MV-4-11 (cell line): ENCODE measurements at places on chromosomes 11 and 22.

DNA sequence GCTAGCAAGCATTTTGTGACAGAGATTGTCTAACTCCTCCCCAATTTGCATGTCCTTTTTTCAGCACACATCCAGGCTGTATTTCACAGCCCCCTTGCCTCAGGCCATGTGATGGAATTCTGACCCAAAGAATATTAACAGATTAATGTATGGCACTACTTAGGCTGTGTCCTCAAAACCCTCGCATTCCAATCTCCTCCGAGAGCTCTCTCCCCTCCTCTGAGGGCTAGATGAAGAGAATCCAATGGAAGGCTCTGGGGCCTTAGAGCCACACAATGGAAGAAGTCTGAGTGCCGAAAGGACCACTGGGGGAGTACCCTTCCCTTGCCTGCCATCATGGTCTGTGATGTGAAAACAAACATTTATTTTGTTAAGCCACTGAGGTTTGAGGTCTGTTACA is 13.7 kb upstream of the NNMT start:
- DNase-seq, result no peak

DNA sequence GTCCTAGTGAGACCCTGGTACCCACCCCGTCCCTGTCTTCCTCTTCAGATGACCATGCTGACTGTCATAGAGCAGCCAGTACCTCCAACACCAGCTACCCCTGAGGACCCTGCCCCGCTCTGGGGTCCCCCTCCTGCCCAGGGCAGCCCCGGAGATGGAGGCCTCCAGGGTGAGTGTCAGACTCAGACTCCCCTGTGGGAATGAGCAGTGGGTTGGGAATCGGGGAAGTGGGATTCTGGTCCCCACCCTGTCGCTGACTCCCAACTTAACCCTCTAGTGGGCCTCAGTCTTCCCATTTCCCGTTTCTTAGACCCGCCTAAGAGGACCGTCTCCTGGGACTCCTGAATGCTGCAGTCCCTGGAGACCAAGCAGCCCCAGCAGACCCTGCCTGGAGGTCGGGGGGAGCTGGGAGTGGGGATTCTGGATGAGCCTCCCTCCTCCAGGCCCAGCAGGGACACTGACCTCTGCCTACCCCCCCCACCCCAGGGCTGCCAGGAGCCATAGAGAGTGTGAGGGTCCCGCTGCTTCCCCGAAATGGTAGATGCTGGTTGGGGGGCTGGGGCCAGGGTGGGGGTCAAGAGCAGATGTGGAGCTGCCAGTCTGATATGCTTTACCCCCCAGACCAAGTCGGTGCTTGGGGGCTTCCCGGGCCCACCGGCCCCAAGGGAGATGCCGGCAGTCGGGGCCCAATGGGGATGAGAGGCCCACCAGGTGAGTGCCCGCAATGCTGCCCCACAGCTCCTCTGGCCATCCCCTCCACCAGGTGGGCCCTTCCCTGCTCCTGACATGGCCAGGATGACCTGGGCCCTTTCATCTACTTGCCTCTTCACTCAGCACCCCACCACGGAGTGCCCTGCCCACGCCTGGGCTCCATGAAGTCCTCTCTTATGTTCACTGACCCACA is 25.5 kb downstream of the EMID1 start:
- DNase-seq, result no peak

- no peak for DNase-seq
These were observed 85.8 kb upstream of the NARS2 start for GRCh38 chr11:78660471-78660870.

- no peak for DNase-seq
These were observed 4.5 kb downstream of the SHISA8 start for GRCh38 chr22:41910050-41911000.

- DNase-seq, result no peak
These were observed 91.1 kb downstream of the BRD1 start for GRCh38 chr22:49736538-49736937.

DNA sequence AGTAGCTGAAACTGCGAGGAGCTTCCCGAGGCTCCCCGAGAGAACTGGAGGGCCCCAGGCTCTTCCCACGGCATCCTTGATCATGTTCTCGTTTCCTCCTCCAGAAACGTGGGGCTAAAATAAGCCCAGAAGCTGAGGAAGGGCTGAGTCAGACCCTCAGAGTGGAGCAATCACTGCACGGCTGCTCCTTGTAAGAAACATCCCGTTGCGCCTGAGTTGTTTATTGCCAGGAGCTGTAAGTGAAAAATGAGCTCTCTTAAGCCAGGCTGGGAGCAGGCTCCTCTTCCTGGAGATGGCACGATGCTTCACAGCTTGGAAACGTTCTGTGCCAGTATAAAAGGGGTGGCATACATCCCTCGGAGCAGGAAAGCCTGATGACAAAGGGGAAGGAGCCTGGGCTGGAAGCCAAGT is 47.3 kb upstream of the SYN3 start:
- DNase-seq, result no peak

GRCh38 chr11:61683961-61684869 is 4.0 kb downstream of the DAGLA start:
- peak; percentile 67 for DNase-seq

DNA sequence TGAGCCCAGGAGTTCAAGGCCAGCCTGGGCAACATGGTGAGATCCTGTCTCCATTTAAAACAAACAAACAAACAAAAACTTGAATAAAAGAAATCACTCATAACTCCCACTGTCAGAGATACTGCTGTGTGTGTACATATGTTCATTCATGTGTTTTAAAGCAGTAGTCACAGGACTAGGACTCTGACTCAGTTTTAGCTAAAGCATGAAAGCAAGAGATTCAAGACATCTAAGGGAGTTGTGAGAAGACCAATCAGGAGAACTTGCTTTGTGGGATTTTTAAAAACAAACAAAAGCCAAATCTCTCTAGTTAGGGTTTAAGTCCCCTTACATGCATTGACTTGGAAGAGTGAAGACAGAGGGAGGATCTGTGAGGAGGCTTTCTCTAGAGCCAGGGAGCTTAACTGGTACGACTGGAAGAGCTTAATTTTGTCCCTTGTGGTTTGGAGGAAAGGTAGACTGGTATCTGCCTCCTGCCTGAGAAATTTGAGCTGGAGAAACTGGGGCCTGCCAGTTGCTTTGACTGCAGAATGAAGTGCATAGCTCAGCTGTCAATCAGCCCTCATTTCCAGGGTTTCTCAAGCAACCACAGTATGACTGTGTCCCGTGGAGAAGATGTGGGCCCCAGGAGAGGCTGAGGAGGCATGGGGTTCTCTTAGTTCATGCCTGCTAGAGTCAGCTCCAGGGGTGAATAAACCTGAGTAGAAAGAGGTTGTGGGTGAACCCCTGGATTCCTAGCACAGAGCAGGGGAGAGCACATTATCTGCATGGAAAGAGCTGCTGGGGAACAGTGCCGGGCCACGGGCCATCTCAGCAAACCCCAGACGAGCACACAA is 30.6 kb downstream of the EXPH5 start:
- no peak for DNase-seq

DNA sequence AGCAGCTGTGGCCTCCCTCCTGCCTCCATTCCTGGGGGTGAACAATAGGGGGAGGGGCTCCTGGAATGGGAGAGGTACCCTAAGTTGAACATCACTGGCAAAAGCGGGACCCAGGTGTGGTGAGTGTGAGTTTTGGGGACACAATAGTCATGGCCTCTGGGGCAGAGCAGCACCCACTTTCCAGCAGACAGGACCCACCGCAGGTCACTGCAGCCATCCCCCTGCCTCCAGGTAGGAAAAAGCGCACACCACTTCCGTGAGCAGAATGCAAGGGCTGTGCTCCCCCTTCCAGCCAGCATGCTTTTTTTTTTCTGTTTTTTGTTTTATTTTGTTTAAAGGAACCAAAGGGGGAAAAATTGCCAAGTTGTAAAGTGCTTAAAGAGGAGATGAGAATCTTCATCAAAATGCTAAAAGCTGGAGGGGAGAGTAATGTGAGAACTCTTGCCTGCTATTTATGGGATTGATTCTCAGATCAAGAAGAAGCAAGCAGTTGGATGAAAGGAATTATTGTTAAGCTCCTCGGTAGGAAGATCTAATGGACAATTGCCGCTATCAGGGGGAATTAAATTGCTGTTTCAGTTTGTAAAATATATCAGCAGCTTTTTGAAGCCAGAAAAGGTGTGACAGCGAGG is 152.9 kb downstream of the FEZ1 start:
- no peak for DNase-seq
